AG09319 (cell line): ENCODE measurements at places on chromosomes 1 and 21.
A peak's percentile ranks its signal among the peaks of the same experiment; 100 is the strongest.

DNA sequence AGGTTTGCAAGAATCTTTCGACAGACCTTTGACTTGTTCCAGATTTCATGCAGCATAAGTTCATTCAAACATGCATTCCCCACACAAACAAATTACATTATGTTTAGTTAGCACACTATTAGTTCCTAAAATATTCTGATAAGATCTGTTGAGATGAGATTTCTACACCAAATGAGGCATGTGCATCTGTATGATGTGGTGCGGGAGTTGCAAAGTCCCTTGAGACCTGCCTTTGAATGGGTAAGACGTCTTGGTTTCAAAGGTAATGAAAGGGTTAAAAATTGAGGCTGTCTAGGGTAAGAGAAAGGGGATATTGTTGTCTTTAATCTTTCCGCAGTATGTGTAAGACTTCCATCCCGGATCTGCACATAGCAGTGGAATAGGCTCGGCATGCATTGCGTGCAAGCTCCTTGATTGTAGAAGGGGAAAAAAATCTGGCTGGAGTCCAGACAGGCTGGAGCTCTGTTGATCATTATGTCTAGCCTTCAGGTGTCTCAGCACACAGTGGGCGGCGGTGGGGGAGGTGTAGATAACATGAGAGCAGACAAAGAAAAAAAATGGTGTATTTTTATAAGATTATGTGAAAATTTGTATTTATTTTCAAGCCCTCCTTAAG is 296.6 kb downstream of the PTPRC start:
- peak; percentile 92 for DNase-seq

GRCh38 chr1:197306381-197307062 is 38.5 kb downstream of the CRB1 start:
- no peak for DNase-seq

DNA sequence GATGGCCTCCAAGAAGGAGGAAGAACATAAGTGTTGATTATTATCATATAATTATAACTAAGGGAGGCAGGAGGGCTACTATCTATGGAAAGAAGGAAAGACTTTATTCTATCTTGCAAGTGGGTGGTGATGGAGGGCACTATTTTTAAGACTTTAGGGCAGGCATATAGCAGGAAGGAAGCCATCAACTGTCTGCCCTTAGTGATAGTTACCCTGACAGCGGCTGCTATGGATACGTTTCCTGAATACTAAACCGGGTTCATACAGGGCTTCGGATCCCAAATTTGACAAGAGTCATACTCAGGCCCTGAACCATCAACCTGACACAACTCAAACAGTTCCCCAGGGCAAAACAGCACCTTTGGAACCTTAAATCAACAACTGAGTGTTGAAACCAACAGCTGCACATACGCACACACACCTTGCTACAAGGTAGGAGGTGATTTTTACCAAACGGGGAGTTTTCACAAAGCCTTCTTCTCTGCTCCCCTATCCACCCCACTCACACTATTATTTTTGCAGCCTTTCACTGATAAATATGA is 397.2 kb downstream of the OMA1 start:
- no peak for DNase-seq

- DNase-seq: no peak
Observed at GRCh38 chr1:85289848-85290335, 13.5 kb upstream of the BCL10 start.

GRCh38 chr1:117820096-117820495 is 109.3 kb downstream of the GDAP2 start:
- DNase-seq: no peak

- no peak for DNase-seq
Observed at GRCh38 chr1:31621847-31622730, 4.6 kb downstream of the HCRTR1 start.

GRCh38 chr1:155761736-155762405 is 73.0 kb downstream of the DAP3 start:
- no peak for DNase-seq

DNA sequence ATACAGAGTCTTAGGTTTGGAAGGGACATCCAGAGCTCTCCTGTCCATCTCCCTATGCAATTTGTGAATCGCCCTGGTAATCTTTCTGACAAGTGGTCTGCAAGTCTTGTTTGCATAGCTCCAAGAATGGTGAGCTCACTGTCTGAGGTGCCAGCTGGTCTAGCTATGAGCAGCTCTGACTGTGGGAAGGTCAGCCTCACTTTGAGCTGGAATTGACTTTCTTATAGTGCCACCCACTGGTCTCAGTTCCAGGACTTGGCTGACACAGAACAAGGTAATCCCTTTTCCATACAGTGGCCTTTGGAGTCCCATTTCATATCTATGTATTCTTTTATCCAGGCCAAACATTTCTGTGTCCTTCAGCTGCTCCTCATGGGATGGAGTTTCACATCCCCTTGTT is 95.6 kb upstream of the C8B start:
- DNase-seq: peak; percentile 15

GRCh38 chr1:88990426-88990825 is 2.0 kb downstream of the KYAT3 start:
- no peak for DNase-seq

DNA sequence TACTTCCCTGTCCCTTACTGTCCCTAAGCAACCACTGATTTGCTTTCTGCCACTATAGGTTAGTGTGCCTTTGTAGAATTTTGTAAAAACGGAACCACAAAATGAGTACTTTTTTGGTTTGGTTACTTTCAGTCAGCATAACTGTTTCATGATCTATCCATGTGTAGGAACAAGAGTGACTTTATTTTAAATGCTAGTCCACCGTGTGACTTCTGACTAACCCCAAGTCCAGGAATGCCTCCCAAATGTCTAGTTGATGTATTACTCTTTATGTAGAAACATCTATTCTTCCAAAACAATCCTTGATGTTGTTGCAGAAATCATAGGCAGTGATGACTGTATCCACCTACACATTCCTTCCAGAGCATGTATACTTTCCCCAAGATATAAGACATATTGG is 21.3 kb downstream of the ATPAF1 start:
- DNase-seq: no peak

DNA sequence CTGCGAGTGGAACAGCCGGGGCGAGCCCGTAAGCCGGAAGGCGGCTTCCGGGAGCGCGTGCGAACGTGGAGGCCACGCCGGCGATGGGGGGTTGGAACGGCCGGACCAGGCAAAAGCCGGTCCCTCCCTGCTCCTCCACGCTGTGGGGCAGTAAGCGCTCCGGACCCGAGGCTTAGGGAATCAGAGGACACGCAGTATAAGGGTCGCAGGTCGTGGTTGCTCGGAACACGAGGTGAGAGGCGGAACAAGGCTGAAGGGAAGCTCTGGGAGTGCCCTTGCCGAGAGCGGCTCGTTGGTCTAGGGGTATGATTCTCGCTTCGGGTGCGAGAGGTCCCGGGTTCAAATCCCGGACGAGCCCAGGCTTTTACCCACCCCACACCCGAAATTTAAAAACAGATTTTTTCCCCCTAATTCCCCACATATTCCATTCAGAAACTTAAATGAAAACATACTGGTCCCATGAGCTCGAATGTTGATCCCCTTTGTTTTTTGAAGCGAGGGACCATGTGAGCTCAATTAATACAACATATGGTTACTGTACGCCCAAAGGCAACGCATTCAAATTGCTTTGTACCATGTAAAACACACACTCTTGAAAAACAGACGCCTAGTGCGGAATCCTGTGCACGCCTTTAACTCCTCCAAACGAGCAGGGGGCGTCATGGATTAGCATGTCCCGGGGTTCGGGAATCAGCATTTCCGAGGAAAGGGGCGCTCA is 7.2 kb upstream of the MPZL1 start:
- peak; percentile 68 for DNase-seq

GRCh38 chr1:181095763-181096184 is 7.3 kb downstream of the IER5 start:
- no peak for DNase-seq

DNA sequence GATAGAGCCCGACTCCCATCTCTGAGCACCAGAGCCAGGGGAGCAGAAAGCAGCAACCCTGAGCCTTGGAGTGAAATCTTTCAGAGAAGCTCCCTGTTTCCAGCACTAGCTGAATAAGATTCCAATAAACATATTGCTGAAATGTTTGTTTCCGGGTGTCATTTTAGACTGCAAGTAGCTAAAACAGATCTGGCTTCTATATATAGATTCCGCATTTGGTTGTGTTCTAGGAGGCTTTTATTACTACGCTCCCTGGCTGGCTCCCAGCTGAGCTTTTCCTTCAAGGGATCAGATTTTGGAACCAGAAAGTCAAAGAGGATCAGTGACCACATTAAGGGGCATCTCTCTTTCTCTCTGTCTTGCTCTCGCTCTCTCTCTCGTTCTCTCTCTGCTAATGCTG is 88.2 kb downstream of the PAPPA2 start:
- no peak for DNase-seq

DNA sequence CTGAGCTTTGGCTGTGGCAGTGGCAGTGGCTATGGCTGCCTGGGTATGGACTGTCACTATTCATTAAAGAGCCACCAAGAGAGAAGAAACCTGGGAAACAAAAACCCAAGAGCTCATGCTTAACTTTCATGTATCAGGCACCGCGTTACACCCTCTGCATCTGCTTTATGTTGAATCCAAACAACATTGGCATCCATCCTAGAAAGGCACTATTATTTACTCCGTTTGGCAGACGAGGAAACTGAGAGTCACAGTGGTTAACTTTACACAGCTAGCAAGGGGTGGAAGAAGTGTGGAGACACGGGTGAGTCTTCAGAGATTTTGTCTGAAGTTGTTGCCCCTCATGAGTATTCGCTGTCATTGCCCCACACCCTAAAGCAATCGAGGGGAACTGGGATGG is 63.8 kb downstream of the PLXNA2 start:
- no peak for DNase-seq

GRCh38 chr1:89364954-89365550 is 1.2 kb downstream of the GBP6 start:
- no peak for DNase-seq
